Left ventricle myocardium inferior (tissue), 1 donor: ENCODE measurements at places on chromosomes 4 and X.

- no peak for DNase-seq
These were observed 927.5 kb upstream of the SLIT2 start for GRCh38 chr4:19324184-19324583.

DNA sequence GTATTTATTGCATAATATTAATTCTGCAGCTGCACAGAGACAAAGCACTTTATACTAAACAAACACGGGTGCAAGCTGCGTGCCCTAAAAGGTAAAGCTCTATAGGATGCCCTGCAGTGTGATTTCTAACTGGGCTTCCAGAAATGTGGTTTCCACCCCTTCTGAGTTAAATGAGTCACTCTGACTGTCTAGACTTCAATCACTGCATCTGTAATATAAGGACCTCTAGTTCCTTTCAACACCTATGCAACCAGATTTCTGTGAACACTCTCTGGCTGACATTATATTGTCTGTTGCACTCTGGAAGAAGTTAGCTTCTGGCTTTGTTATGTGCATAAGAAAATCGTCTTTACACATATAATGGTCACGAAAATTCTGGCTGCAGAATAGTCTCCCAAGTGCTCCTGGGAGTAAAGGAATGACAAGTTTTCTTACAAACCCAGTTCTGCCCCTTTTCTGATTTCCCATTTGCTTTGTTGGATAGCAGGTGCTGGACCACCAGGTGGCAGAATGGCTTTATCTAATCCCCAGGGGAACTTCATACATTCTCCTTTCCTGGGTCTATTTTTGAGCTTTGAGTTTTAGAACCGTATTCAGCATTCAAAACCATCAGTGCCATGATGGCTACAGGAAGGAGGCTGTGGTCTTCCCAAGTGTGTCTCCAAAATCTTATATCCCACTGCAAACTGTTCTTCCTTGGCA is 842.2 kb downstream of the STIM2 start:
- no peak for DNase-seq

DNA sequence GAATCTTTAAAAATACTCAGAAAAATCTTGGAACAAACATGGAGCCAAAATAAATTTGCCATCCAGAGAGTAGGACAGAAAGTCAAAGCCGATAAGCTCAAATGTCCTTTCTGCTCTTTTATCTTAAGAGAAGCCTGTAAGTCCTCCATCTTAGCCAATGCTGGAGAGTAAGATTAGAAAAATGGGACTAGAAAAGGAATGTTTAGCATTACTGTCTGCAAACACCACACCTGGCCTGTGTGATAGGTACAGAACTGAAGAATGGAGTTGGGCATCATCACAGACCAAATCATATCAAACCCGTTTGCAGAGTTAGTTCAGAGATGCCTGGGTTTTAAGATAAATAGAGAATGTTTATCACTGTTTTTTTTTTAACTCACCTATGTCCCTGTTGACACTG is 10.5 kb upstream of the SLC39A8 start:
- no peak for DNase-seq

GRCh38 chrX:53445977-53446376 is 11.8 kb upstream of the HSD17B10 start:
- no peak for DNase-seq

- DNase-seq: peak; percentile 25
These were observed 151.3 kb downstream of the USP46 start for GRCh38 chr4:52507774-52508173.

DNA sequence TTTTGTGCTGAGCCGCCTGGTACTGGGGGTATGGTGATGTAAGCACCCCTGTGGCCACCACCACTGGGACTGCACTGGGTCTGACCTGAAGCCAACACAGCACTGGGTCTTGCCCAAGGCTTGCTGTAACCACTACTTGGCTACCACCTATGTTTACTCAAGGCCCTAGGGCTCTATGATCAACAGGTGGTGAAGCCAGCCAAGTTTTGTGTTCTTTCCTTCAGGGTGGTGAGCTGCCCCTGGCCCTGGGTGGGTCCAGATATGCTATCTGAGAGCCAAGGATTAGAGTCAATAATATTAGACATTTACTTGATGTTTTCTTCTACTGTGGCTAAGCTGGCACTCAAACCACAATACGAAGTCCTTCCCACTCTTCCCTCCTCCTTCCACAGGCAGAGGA is 55.1 kb upstream of the PAGE4 start:
- DNase-seq: no peak

- DNase-seq: no peak
These were observed 1999.1 kb upstream of the ADGRL3 start for GRCh38 chr4:59200992-59201391.

DNA sequence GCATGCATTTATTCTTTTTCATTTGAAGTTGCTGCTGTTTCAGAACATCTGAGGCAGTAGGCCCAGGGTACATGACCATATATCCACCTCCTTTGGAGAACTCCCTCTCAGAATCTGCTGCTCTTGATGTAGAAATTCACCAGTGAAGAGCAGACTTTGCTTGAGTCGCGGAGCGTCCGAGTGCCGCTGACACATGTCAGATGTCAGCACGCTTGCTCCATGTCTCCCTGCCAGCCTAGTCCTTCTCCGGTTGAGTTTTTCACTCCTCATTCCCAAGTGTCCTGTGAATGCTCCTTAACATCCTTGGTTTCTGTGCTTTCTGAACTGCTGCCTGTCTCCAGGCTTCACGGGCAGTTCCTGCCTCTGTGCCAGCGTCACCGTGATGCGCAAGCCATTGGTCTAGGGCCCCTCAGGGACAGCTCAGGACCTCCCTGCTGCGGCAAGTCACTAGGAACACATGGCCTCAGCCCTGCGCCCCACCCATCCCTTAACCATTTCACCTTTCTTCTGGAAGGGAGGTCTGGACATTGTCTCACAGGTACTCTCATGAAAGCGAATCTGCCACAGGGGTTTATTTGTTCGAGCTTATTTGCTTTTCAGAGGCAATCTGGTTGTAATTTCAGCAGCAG is 93.1 kb upstream of the RBPJ start:
- no peak for DNase-seq

DNA sequence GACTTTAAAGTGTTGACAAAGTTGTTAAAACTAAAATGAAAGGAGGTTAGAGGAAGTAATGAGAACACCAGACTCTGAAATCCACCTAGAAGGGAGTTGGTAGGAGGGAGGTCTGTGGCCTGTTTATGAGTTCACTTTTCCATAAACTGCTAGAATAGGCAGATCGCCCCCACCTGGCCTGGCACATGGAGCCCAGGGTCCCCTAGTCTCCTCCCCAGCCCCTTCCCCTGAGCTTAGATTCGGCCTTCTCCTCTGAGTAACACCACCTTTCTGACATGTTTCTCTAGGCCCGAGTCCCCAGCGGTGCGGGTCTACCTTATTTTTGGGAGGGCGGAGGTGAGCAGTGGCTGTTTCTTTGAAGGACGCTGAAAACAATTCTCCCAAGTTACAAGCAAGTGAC is 54.5 kb upstream of the FAT1 start:
- DNase-seq: no peak

GRCh38 chr4:38101563-38101962 is 141.4 kb downstream of the PTTG2 start:
- DNase-seq: no peak

- no peak for DNase-seq
These were observed 2.6 kb downstream of the MCUB start for GRCh38 chr4:109562457-109563239.

DNA sequence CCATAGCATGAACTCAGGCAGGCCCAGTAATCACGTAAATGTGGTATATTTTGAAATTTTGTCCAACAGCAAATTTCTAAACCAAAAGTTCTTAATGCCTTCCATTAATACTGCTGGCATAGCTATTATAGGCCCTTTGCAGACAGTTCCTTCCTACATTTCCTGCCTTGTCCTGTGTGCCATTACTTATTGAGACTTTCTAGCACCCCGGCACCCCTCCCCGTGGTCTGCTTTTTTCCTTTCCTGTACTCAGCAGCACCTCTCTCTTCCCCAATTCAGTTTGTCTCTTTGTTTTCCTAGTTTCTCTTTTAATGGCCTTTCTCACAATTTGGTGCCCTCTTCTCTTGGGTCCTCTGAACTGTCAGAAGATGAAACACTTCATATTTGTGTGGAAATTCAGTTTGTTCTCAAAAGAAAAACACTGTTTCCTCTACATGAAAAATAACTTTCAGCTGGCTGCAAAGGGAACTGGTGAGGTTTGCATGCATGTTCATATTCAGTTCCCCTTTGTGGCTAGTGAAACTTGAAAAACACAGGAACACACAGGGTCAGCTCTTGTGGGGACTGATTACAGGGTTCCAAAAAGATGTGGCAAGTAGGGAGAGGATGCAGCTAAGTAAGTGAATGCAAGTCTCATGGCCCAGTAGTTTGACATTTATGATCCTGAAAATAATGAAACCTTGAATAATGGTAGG is 17.1 kb downstream of the GPR34 start:
- DNase-seq: no peak

GRCh38 chr4:175875993-175876771 is 64.1 kb upstream of the GPM6A start:
- DNase-seq: no peak

DNA sequence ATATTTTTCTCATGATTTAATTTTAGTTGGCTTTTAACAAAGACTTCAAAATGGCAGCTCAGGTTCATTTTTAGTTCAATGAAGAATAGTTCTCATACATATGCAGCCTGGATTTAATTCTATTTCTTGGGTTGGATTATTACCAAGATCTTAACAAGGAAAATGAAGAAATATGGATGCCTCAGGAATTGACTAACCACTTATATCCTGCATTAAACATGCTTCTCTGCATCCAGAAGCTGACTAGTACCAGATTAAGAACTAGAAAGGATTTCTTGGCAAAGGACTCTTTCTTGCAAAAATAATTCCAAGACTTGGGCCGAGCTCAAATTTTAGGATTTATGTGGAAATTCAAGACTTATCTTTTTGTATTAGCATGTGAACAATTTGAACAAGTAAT is 5.6 kb upstream of the KLHL2 start:
- no peak for DNase-seq

GRCh38 chrX:129599996-129600395 is 54.8 kb downstream of the APLN start:
- no peak for DNase-seq

DNA sequence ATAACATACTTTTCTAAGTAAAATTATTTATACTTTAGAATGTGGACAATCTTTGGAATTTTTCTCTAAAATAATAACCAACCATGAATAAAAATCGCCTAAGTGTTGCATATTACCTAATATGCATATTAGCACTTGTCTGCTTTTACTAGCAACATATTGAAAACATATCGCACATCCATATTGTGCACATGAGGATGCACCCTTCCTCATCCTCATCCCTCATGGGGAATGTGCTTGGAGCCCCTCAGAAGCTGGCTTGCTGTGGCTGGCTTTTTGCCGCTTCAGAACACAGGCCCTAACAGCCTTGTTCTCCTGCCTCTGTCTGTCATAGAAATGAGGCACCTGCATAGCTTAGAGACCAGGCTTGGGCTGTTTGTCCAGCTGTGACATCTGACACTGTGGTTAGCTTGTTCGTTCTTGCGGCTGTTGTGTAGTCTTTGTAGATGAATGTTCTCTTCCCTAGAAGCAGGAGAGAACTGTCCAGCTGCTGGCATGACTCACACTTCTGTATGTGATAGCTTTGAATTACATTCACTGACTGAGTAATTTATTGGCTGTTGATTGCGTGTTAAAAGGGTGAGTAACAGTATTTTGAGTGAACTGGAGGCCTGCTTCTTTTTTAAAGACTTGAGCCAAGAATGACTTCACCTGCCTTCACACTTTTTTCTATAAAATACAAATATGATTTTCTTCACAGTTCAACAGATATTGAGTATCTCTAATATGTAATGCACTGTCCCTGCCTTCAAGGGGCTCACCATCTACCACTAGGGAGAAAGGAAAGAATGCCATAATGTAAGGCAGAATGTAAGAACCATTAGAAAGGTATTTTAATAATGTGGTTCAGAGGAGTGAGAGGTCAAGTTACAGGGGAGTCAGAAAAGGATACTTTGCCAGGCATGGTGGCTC is 81.9 kb downstream of the HMGB2 start:
- DNase-seq: peak; percentile 33

- DNase-seq: no peak
These were observed 21.3 kb upstream of the WFS1 start for GRCh38 chr4:6248394-6248793.

GRCh38 chr4:125705681-125706080 is 390.9 kb downstream of the FAT4 start:
- DNase-seq: no peak

DNA sequence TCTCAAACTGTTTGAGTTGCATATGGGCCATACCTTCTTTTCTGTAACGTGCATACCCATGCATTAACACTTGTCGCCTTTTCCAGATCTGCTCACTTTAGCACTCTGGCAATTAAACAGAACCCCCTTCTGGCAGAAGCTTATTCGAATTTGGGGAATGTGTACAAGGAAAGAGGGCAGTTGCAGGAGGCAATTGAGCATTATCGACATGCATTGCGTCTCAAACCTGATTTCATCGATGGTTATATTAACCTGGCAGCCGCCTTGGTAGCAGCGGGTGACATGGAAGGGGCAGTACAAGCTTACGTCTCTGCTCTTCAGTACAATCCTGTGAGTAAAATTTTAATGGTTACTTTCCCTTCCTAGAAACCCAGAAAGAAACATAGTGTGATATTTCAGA is 4.8 kb downstream of the OGT start:
- DNase-seq: no peak

GRCh38 chr4:154414796-154415195 is 76.8 kb downstream of the DCHS2 start:
- DNase-seq: no peak

- no peak for DNase-seq
These were observed 9.9 kb downstream of the MXD4 start for GRCh38 chr4:2251795-2252529.

DNA sequence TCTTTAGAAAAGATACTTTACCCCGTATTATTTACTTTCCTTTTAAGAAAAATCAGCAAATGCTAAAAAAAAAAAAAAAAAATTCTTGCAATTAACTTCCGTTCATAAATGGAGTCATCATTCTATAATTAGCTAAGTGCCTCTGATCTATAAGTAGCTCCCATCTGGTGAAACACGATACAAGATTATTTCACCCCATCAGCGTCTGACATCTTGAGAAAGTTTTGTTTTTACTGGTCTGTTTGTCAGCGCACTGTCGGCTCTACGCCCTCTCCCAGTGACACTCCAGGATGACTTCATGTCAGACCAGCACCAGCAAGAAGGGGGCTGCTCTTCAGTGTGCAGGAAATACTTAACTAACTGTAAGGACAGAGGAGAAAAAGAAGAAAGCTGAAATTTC is 108.3 kb downstream of the AFAP1 start:
- DNase-seq: no peak

- DNase-seq: no peak
These were observed 82.2 kb upstream of the PCDH18 start for GRCh38 chr4:137614491-137614890.

GRCh38 chrX:154022108-154022507 is 2.4 kb upstream of the IRAK1 start:
- DNase-seq: no peak

GRCh38 chr4:158903079-158903456 is 134.2 kb downstream of the FNIP2 start:
- DNase-seq: no peak
